ENCODE measurements at places on chromosomes 5 and 9. TPM values are rescaled to one million over a fixed set of nuclear protein-coding genes. Genes with fewer than 3 reads are reported as not detected.

GRCh38 chr9:125763394-125763801 is 16.2 kb downstream of the PBX3 start:
- H3K27ac ChIP-seq: no peak overlapping the region
- peaks cover 8% of the 10 kb centered on the region for H3K4me1 ChIP-seq
- no peak overlapping the region for H3K4me3 ChIP-seq
- H3K27me3 ChIP-seq: no peaks in the 10 kb centered on the region

DNA sequence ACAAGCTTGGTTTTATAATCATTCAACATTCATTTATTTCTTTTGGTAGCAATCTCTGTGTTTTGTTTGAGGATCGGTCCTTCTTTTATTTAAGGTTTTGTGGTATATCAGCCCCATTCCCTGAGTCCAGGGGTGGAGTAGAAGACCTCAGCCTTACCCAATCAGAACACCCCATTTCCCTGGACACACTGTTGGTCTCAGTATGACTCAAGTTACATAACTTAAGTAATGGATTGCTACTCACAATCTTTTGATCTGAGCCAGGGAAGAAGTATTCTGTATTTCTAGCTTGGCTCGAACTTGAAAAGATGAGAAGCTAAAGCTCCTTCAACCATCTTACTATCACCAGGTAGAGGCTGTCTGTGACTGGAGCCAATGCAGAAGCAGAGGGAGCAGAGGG is 175.2 kb upstream of the HAPLN1 start:
- no peaks in the 10 kb centered on the region for H3K36me3 ChIP-seq
- H3K4me3 ChIP-seq: no peak overlapping the region
- H3K4me1 ChIP-seq: no peaks in the 10 kb centered on the region
- no peaks in the 10 kb centered on the region for H3K27me3 ChIP-seq
- DNase-seq: no peak
- H3K27ac ChIP-seq: no peak overlapping the region

DNA sequence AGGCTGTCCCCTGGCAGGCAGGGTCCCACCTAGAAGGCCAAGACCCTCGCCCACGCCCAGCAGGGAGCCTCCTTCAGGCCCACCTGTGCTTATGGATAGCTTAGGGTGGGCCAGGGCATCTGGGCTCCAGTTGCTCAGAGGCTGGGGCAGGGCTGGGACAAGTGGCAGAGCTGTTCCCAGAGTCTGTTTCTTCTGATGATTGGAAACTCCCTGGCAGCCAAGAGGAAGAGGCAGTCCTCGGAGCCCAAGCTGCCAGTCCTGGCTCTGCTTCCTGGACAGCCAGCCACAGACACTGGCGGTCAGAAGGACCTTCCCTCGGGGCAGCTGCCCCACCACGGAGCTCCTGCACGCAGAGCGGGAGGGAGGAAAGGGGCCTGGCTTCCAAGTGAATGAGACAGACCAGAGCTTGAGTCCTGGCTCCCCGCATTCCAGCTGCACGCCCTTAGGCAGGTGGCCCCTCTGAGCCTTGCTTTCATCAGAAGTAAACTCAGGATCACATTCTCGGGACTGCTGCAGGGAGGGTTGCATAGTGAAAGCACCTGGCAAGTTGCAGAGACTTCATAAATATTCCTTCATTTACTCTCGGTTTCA is 37.9 kb upstream of the GABRP start:
- no peak overlapping the region for H3K27ac ChIP-seq
- no peaks in the 10 kb centered on the region for H3K4me1 ChIP-seq
- H3K27me3 ChIP-seq: 0 out of 2 replicates have a peak, but pooled peaks cover 4% of the 10 kb centered on the region
- no peaks in the 10 kb centered on the region for H3K36me3 ChIP-seq
- H3K4me3 ChIP-seq: no peak overlapping the region

The SETD9 gene
- total RNA-seq: 20.5 TPM

DNA sequence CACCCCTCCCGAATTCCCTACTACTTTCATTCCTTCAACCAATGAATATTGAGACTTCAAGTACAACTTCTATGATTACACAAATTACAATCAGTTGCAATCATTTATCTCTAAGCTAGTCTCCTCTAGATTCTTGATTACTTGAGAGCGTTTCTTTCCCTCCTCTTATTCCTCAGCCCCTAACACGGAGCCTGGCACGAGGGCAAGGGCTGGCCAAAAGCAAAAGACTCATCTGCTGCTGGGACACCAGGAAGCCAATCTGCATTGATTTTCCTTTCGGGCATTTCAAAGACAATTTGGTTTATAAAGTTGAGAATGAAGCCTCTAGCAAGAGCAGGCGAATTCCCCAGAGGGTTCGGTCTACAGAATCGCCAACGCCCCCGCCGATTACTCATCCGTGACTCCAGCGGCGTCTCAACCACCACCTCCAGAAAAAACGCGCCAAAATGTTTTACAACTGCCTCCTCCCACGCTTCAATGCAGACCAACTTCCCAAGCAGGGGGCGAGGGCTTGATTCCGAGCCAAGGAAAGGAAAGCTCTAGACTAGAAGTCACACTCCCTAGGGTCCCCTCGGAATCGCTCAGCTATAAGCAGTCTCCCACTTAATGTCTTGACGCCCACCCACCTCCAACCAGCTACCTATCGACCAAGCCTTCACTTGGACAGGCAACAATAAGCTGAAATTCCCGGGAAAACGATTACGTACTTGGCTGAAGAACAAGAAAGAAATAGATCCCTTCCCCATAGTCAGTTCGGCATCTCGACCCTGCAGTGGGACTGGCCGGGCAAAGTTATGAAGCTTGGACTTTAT is 1.5 kb downstream of the PCSK1 start:
- DNase-seq: no peak
- H3K36me3 ChIP-seq: no peaks in the 10 kb centered on the region
- H3K4me1 ChIP-seq: no peaks in the 10 kb centered on the region
- no peak overlapping the region for H3K4me3 ChIP-seq

GRCh38 chr9:21549251-21549765 is 67.2 kb upstream of the IFNE start:
- H3K36me3 ChIP-seq: no peaks in the 10 kb centered on the region
- peaks cover 85% of the 10 kb centered on the region for H3K4me1 ChIP-seq
- no peak for DNase-seq

- DNase-seq: no peak
- H3K27ac ChIP-seq: no peak overlapping the region
- H3K4me3 ChIP-seq: no peak overlapping the region
- no peaks in the 10 kb centered on the region for H3K36me3 ChIP-seq
Measured at GRCh38 chr9:84857211-84857610, 187.7 kb downstream of the NTRK2 start.

DNA sequence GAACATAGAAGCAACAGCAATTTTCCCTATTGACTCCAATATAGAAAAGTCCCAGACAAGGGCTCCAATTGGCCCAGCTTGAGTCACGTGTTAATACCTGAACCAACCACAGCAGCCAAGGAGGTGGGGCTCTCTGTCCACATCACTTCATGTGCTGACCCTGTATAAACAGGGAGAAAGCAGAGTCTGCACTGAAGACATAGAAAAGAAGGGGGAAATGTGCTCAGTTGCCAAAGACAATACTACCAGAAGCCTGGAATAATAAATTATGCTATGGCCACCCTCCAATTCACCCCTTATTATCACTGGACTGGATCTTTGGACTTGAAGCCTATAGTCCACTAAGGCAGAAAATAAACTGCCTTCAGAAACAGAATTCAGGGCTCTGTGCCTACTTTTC is 275.4 kb downstream of the EPB41L4A start:
- DNase-seq: no peak
- H3K4me3 ChIP-seq: no peak overlapping the region
- no peak overlapping the region for H3K27ac ChIP-seq
- H3K27me3 ChIP-seq: no peaks in the 10 kb centered on the region
- H3K4me1 ChIP-seq: no peaks in the 10 kb centered on the region

DNA sequence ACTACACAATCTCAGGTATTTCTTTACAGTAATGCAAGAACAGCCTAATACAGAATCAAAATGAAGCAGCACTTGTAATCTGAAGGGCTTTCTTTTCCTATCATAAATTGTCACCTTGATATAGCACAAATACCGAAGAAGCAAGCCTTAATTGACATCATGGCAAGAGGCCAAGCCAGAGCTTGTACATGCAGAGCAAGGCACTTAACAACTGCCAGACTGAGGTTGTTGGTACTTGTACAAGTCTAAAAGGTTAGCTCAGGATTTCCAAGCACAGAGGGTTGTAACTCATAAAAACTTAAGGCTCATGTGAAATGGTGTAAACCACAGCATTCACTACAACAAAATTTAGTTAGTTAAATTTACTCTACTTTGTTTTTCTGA is 158.8 kb upstream of the SPEF2 start:
- H3K27me3 ChIP-seq: no peaks in the 10 kb centered on the region
- DNase-seq: no peak
- H3K4me1 ChIP-seq: no peaks in the 10 kb centered on the region
- H3K36me3 ChIP-seq: no peaks in the 10 kb centered on the region
- no peak overlapping the region for H3K27ac ChIP-seq

DNA sequence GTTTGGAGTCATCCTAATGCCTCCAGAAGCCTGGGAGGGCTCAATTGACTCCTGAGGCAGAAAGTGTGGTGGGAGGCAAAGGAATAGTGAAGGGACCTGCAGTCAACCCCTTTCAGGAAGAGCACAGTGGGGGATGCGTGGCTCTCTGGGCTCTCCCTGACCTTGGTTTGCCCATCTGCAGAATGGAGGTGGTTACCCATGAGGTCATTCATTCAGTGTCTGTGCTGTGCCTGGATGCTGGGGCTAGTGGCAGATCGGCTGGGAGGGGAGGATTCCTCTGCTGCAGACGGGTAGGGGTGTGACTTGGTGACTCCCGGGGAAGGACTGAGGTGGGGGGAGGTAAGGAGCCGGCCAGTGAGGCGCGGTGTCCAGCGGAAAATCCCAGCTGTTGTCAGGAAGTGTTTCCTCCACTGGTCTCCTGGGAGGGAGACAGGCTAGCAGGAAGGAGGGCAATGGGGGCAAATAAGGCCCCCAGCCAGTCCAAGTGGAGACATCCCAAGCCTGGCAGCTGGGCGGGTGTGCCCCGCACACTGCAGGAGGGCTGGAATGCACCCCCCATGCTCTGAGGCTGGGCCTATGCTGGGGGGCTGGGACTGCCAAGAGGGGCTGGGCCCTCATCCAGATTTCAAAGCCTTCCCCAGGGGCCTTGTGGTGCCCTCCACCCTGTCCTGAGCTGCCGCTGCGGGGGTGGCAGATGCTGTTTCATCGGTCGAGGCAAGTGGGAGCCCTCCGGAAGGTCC is 10.9 kb downstream of the CXXC5 start:
- DNase-seq: no peak
- no peaks in the 10 kb centered on the region for H3K36me3 ChIP-seq
- no peaks in the 10 kb centered on the region for H3K27me3 ChIP-seq
- H3K4me1 ChIP-seq: peaks cover 92% of the 10 kb centered on the region
- H3K4me3 ChIP-seq: peak overlapping the region; percentile 33

GRCh38 chr9:36797471-36798220 is 225.0 kb downstream of the MELK start:
- H3K27ac ChIP-seq: no peak overlapping the region
- H3K27me3 ChIP-seq: peaks cover 22% of the 10 kb centered on the region

GRCh38 chr9:84655447-84655846 is 14.1 kb upstream of the NTRK2 start:
- H3K27me3 ChIP-seq: no peaks in the 10 kb centered on the region
- no peak overlapping the region for H3K27ac ChIP-seq
- no peaks in the 10 kb centered on the region for H3K4me1 ChIP-seq
- H3K4me3 ChIP-seq: no peak overlapping the region
- no peak for DNase-seq
- no peaks in the 10 kb centered on the region for H3K36me3 ChIP-seq

DNA sequence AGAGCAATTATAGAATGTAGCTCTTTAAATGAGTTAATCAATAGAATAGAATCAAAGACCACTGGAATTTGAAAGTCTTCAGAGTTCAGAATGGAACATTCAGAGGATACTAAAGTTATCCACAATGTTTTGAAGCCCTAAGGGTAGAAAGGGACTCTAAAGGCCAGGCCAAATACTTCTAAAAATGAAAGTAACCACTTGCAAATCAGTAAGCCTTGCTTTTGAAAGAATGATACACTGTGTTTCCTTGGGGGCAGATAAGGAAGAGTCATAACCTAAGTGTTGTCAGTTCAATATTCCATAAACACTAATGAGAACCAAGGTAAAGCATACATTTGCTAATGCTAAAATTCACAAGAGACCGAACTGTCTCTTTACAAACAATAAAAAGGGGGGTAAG is 813.5 kb downstream of the PTPRD start:
- no peaks in the 10 kb centered on the region for H3K36me3 ChIP-seq
- DNase-seq: no peak
- no peak overlapping the region for H3K27ac ChIP-seq
- H3K4me1 ChIP-seq: no peaks in the 10 kb centered on the region
- no peak overlapping the region for H3K4me3 ChIP-seq

The TPPP gene
- 0.98 TPM for total RNA-seq

DNA sequence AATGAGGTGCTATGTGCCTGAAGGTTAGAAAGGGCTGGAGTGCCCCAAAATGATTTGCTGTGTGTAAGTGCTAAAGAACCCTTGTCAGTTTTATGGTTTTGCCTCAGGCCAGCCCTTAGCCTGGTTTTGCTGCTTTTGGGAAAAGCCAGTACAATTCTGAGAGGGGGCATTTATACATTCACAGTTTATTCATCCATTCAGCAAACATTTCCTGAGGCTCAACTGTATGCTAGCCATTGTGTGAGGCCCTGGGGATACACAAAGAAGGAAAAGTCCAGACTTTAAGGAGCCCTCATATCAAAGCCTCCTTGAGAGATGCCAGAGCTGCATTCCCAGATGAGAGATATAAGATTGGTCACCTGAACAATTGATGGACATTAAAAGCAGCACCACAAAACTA is 115.2 kb upstream of the PLCXD3 start:
- H3K36me3 ChIP-seq: no peaks in the 10 kb centered on the region
- no peak overlapping the region for H3K4me3 ChIP-seq
- no peaks in the 10 kb centered on the region for H3K4me1 ChIP-seq

- H3K27me3 ChIP-seq: no peaks in the 10 kb centered on the region
- H3K4me1 ChIP-seq: no peaks in the 10 kb centered on the region
- no peak for DNase-seq
- H3K27ac ChIP-seq: no peak overlapping the region
- no peak overlapping the region for H3K4me3 ChIP-seq
Measured at GRCh38 chr9:126822278-126822677, 17.4 kb downstream of the ZBTB43 start.

DNA sequence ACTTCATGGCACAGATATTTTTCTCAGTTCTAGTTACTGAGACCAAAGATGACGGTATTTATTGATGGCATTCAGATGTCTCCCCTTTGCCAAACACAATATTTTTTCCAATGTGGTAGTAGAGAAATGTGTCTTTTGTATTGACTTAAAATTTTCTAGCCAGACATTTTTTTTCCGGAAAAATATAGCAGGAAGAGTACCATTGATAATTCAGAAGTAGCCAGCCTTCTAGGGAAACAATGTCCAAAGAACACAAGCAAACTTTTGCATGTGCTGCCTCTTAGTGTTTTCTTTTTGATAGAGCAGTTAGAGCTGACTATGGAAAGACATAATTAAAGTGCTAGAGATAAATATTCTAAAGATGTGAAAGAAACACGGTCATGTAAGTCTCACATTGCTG is 231.4 kb downstream of the MARCHF11 start:
- no peaks in the 10 kb centered on the region for H3K4me1 ChIP-seq
- H3K36me3 ChIP-seq: no peaks in the 10 kb centered on the region
- no peak overlapping the region for H3K27ac ChIP-seq

DNA sequence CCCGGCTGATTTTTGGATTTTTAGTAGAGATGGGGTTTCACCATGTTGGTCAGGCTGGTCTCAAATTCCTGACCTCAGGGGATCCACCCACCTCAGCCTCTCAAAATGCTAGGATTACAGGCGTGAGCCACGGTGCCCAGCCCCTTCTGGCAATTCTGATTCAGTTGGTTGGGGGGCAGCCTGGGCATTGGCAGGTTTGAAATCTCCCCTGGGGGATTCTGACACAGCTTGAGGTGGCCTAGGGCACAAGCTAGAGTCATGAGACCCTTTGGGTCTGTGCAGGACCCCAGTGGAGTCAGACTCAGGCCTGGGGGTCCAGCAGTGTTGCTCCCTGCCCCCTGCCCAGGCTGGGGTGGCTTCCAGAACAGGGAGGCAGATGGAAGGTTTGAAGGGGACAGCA is 239.8 kb downstream of the PBX3 start:
- H3K36me3 ChIP-seq: no peaks in the 10 kb centered on the region
- H3K4me1 ChIP-seq: no peaks in the 10 kb centered on the region
- H3K27ac ChIP-seq: no peak overlapping the region
- H3K4me3 ChIP-seq: no peak overlapping the region

Data from Panc1 (cell line).